ENCODE measurements at places on chromosomes 4 and X. TPM values are rescaled to one million over a fixed set of nuclear protein-coding genes. Genes with fewer than 3 reads are reported as not detected.

- peaks cover 12% of the 10 kb centered on the region for H3K4me1 ChIP-seq
- DNase-seq = no peak
- peaks cover 27% of the 10 kb centered on the region for H3K36me3 ChIP-seq
Measured at GRCh38 chr4:153276971-153277370, 67.5 kb upstream of the MND1 start.

GRCh38 chr4:13294961-13295605, 189.1 kb downstream of the RAB28 start:
- DNase-seq = no peak
- no peak overlapping the region for H3K4me3 ChIP-seq
- H3K4me1 ChIP-seq = peaks cover 5% of the 10 kb centered on the region
- H3K27ac ChIP-seq = no peak overlapping the region
- peaks cover 11% of the 10 kb centered on the region for H3K36me3 ChIP-seq

The CCKAR gene
- not detected for total RNA-seq

DNA sequence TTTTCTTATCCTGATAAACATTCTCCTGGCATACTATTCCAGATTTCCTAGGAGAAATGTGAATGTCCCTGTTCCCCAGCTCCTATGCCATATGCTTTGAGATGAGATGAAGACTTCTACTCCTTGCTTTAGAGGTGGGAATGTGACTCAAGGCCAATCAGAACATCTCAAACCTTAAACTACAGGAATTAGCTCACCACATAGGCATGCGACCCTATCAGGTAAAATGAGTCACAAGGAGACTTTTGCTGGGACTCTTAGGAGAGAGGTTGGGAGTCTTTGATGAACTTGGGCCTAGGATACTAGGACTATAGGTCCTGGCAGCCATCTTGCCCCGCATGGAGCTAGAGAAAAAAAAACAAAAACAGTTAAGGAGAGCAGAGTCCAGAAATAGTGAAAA, 5.8 kb upstream of the USO1 start:
- DNase-seq = no peak
- peaks cover 37% of the 10 kb centered on the region for H3K4me1 ChIP-seq
- H3K27ac ChIP-seq = no peak overlapping the region
- H3K4me3 ChIP-seq = no peak overlapping the region

- no peaks in the 10 kb centered on the region for H3K27me3 ChIP-seq
- H3K36me3 ChIP-seq = no peaks in the 10 kb centered on the region
- no peak for DNase-seq
- no peaks in the 10 kb centered on the region for H3K4me1 ChIP-seq
- H3K4me3 ChIP-seq = no peak overlapping the region
Measured at GRCh38 chr4:177778623-177779022, 336.4 kb upstream of the AGA start.

The HEPH gene
- 26.2 TPM for total RNA-seq

- no peak for DNase-seq
- H3K27me3 ChIP-seq = no peaks in the 10 kb centered on the region
- no peak overlapping the region for H3K4me3 ChIP-seq
- H3K27ac ChIP-seq = no peak overlapping the region
- no peaks in the 10 kb centered on the region for H3K36me3 ChIP-seq
Measured at GRCh38 chr4:27398631-27399310, 538.1 kb downstream of the STIM2 start.

- H3K27me3 ChIP-seq = no peaks in the 10 kb centered on the region
- peak within 1 kb of the TSS; percentile 97 for H3K4me3 ChIP-seq
- H3K36me3 ChIP-seq = peaks cover under 1% of the 10 kb centered on the region
- peak within 1 kb of the TSS; percentile 97 for H3K27ac ChIP-seq
- DNase-seq = peak; percentile 20
- H3K4me1 ChIP-seq = peaks cover 41% of the 10 kb centered on the region
Measured at GRCh38 chr4:183504930-183505610, at the start of gene ING2. TSS of gene ING2 (plus strand) at chr4:183505058. CDS start at chr4:183505196, 138 bp downstream.

The NLGN3 gene
- 0.41 TPM for total RNA-seq

DNA sequence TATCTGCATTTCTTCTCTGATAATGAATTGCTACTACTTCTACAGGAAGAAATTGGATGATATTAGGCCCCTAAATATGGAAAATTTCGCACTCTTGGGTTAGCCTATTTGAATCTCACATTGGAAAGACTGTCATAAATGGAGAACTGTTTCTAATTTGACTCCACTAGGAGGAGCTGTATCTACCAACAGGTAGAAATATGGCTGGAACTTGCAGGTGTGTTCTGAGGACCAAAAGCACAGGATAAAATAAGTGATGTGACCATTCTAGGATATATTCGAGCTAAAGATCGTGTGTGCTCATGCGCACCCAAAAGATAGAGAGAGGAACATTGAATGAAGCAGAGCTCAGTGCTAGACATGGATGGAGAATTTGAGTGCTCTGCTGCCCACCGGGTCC, 4.8 kb upstream of the NKAP start:
- H3K27ac ChIP-seq = no peak overlapping the region
- no peaks in the 10 kb centered on the region for H3K36me3 ChIP-seq
- H3K27me3 ChIP-seq = no peaks in the 10 kb centered on the region
- DNase-seq = no peak

DNA sequence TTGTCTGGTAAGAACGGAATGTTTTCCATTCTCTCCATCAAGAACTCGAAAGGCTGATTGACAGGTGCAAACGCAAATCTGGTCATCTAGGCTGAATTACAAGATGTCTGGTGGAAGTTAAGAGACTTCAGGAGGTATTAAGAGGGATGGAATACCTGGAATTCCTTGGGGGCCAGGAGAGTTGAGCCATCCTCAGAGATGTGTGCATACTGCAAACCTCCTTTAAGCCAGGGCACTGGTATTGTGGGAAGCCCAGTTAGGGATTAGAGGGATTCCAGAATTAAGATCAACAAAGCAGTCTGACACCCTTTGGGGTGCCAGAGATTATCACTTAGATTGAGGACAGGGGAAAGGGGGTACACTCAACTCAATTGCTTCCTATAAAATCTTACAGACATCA, 151.4 kb downstream of the VCX3A start:
- H3K4me3 ChIP-seq = no peak overlapping the region
- H3K27ac ChIP-seq = no peak overlapping the region
- DNase-seq = no peak
- H3K27me3 ChIP-seq = no peaks in the 10 kb centered on the region

DNA sequence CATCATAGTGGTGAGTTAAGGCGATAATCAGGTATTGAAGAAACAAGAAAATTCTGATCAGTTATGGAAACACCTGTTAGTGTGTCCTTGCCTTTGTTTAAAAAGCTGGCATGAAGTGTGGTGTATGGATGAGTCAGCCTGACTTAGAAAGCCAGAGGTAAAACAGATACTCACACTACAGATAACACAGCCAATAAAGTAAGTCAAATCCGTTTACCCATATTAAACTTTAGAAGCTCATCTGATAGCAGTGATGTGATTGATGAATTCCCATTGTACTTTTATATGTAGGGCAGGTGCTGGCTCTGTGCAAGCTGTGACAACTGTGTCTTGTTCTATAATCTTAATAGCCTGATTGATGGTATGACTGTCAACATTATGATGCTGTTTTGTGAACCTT, 1392.7 kb upstream of the IGFBP7 start:
- H3K4me3 ChIP-seq = no peak overlapping the region
- no peaks in the 10 kb centered on the region for H3K36me3 ChIP-seq
- H3K27ac ChIP-seq = no peak overlapping the region
- DNase-seq = no peak

The FAM9C gene
- total RNA-seq = not detected

DNA sequence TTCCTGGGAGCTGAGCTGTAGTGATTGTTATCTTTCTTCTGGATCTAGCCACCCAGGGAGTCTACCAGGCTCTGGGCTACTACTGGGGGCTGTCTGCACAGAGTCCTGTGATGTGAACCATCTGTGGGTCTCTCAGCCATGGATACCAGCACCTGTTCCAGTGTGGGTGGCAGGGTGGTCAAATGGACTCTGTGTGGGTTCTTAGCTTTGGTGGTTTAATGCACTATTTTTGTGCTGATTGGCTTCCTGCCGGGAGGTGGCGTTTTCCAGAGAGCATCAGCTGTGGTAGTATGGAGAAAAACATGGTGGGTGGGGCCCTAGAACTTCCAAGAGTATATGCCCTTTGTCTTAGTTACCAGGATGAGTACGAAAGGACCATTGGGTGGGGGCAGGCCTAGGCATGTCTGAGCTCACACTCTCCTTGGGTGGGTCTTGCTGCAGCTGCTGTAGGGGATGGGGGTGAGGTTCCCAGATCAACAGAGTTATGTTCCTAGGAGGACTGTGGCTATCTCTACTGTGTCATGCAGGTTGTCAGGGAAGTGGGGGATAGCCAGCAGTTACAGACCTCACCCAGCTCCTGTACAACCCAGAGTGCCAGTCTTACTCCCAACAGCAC, 264.8 kb upstream of the LDB2 start:
- no peaks in the 10 kb centered on the region for H3K36me3 ChIP-seq
- no peak for DNase-seq
- no peaks in the 10 kb centered on the region for H3K27me3 ChIP-seq

All from left ventricle myocardium inferior (tissue), 1 donor.